BJ (cell line): ENCODE measurements at places on chromosomes 4 and X. TPM values are rescaled to one million over a fixed set of nuclear protein-coding genes. Genes with fewer than 3 reads are reported as not detected.

GRCh38 chr4:185518494-185518893, 16.8 kb downstream of the PDLIM3 start:
- no peak for DNase-seq

KLHL4 gene
- not detected in 2 replicates for polyA plus RNA-seq

PAGE5 gene
- polyA plus RNA-seq, result not detected in 2 replicates

GRCh38 chr4:165541851-165542459, 163.1 kb downstream of the CPE start:
- no peak for DNase-seq
